HCT116 (cell line): ENCODE measurements at places on chromosomes 16 and 17.

DNA sequence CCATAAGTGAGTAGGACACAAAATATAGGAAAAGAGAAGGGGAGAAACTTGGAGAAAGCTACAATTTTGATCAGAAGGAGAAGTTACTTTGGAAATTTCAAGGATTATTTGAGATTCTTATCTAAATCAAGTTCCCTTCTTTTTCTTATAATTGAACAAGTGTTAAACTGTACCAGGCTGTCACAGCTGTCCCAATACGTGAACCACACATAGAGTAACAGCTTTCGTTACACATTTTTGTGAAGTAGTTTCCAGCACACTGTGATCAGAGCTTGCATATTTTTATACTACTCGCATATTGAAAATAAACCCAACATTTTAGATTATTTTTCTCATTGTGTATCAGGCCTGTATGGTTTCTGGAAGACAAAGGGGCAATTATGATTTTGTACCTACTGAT lies 412.8 kb upstream of the PSMD7 start:
- DNase-seq, result no peak

- no peak for DNase-seq
Measured at GRCh38 chr17:72193391-72194106, 72.7 kb downstream of the SOX9 start.

DNA sequence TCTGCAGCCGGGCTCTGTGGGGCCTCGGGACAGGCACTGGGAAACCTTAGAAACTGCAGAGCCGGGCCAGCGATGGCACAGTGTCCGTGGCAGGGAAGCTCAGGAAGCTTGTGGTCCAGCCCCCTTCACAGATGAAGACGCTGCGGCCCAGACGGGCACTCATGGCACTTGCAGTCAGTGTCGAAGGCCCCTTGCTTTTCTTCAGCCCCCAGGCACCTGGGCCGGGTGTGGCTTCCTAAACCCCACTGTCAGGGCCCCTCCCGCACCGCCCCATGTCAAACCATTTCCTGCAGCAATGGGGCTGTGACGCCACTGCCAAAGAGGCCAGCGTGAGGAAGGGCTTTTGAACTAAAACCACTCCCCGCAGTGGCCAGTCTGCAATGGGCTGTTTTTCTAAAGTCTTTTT lies 164.0 kb downstream of the LAT start:
- DNase-seq, result no peak

DNA sequence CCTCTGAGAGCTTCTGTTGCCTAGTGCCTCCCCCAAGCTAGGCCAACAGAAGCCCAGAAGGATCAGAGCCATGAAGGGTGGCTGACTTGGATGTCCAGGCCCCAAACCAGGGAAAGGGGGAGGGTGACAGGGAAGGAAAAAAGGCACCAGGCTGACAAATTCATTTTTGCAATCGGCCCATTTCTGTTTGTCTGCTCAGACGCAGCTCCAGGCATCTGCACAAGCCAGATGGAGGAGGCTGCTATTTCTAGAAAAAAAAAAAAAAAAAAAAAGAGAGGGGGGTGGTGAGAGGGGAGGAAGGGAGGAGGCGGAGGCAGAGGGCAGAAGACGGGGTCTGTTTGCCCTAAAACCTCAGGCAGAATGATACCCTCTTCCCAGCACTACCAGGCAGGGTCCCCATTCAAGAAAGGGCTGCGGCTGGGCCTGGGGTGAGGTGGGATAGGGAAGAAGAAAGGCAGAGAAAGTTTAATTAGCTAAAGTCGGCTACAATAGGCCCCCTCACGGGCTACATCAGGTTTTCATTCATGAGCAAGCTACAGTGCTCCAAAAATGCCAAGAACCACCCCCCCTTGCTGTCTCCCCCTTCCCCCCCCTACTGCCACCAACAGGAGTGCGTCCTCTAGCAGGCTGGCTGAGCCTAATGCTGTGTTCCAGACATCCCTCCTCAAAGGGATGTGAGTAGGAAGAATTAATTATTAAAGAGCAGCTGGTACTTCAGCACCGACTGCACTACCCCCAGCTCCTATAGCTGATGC lies 2.4 kb downstream of the HDAC5 start:
- DNase-seq, result no peak
